ENCODE measurements at places on chromosomes 1 and 21. TPM values are rescaled to one million over a fixed set of nuclear protein-coding genes. Genes with fewer than 3 reads are reported as not detected.

Gene ICOSLG
- 0.33 TPM for total RNA-seq

Gene UMODL1
- not detected for total RNA-seq

Gene DCST1
- not detected for total RNA-seq

Gene NFASC
- total RNA-seq = 3.2 TPM

Gene S100A9
- total RNA-seq = 0.74 TPM

Gene NR1I3
- not detected for total RNA-seq

Gene GUCA2B
- not detected for total RNA-seq

Gene BARHL2
- total RNA-seq = not detected

Gene INAVA
- 1.1 TPM for total RNA-seq

Gene MPL
- total RNA-seq = not detected

Gene DCDC2B
- total RNA-seq = not detected
